ENCODE measurements at places on chromosomes 7 and 10.

GRCh38 chr10:77756319-77757232, 119.0 kb upstream of the KCNMA1 start:
- DNase-seq: peak; percentile 86

DNA sequence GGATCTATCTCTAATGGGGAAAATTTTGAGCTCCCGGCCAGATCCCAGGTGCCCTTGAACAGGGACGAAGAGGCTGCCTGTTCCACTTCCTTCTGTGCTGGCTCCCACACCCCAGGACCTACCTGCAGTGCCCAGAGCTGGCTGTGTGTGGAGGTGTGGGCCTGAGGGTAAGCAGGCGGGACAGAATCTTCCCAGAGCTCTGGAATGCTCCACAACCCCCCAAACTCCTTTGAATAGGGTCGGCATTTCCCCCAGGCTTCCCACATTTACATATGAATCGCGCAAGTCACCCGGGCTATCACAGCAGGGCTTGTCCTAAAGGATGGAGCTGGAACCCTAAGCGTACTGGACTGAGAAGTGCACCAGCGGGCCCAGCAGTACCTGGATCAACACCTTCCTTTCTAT, 95.9 kb downstream of the DNMBP start:
- DNase-seq: no peak

DNA sequence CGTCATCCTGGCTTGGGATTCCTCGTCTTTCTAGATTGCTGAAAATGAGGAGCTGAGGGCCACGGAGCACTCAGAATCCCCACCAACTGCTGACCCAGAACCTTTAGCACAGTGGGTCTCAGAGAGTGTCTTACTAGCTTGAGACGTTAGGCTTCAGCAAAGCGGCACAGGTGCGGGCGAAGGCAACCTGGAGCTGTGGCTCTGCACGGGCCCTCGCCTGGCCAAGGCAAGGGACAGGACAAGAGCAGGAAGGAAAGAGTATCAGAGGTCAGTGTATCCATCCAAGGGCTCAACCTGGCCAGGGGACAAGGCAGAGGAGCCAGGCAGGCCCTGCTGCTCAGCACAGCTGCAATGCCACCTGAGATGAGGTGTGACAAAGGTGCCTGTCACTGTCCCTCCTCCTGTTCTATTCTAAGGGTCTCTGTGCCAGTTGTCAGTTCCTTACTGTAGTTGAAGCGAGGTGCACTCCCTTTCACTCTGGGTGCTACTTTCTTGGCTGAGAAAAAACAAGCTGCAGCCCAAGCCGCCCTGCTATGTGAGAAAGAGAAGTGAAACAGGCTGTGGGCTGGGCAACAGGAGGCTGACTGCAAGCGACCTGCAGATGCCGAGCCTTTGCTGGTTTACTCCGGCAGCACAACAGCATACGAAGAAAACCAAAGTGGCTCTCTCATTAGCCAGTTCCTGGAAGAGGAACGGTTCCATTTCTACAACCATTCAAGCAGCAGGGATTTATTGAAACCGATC, 33.3 kb upstream of the KDM7A start:
- DNase-seq: no peak

- peak; percentile 29 for DNase-seq
These were observed 17.8 kb upstream of the ZKSCAN1 start for GRCh38 chr7:99997545-99998137.

DNA sequence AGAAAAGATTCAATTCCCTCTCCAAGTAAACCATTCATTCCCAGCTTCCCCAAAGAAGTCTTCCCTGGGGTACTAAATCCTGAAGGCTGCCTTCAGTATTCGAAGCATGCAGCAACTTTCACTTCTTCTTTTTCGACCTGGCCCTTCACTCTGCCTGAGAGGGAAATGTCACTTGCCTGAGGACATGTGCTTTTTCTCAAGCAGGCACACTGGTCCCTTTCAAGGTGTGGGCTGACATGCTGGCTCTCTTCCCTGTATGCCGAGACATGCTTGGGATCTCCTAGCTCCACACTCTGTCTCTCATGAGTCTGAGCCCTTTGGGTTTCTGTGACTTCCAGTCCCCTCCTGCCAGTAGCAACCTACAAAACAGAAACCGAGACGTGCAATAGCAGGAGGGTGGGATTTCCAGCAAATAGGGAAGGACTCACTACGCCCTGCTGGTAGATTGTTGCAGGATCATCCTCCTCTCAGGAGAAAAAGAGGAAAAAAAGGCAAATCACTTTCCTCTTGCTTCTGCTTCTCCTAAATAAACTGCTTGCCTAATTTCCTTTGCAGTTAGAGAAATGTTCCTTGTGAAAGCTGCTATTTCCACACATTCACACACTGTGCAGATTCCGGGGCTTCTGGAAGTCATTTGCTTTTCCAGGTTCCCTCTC, 33.5 kb downstream of the FIGNL1 start:
- DNase-seq: no peak

DNA sequence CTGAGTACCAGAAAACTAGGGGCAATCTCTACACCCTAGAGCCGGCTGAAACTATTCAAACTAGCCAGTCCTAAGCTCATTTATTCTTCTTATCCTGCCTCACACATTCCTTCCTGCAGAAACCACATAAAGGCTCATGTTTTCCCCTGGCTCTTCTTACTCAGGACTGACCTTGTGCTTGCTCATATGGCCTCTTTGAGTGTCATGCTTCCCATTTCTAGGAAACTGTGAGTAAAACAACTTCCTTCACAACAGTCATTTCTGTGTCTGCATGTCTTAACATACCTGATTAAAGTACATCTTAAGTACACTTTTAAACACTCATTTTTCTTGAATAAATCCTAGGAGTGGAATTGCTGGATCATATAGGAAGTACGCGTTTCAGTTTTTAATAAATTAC, 52.3 kb upstream of the KIAA1217 start:
- DNase-seq: no peak

GRCh38 chr10:14124941-14125340, 205.8 kb downstream of the FRMD4A start:
- peak; percentile 15 for DNase-seq

DNA sequence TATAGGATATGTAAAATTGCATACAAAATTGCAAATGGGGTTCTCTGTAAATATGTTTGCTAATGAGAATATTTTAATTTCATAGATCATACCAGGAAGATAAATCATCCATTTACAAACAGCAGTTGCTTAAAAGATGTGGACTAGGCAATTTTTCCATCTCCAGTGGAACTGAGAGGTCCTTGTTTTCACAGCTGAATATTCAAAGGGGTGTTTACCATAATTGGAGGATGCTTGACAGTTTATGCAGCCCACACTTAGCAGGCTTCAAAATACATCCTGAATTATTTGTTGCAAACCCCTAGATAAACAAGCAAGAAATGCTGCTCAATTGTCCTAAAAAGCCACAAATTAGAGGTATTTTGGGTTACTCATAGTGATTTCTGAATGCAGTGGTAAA, 69.9 kb downstream of the ADARB2 start:
- no peak for DNase-seq

GRCh38 chr7:132251327-132251659, 325.0 kb downstream of the PLXNA4 start:
- DNase-seq: no peak

DNA sequence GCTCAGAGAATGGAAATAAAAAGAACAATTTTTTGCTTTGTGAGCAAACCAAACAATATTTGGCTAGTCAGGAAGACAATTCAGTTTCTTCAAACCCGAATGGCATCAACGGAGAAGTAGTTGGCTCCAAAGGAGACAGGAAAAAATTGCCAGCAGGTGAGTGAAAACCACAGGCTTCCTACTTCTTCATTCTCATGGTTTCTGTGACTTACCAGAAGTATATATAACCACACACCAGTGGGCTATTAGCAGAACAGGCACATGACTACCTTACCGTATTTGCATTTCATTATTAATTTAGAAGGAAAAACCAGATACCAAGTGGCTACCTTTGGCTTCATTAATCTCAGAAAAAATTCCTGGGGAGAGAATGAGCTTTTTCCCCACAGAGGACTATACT, 8.8 kb downstream of the TDRD1 start:
- DNase-seq: no peak

- peak; percentile 28 for DNase-seq
These were observed 68.9 kb downstream of the EBLN1 start for GRCh38 chr10:22148961-22149360.

DNA sequence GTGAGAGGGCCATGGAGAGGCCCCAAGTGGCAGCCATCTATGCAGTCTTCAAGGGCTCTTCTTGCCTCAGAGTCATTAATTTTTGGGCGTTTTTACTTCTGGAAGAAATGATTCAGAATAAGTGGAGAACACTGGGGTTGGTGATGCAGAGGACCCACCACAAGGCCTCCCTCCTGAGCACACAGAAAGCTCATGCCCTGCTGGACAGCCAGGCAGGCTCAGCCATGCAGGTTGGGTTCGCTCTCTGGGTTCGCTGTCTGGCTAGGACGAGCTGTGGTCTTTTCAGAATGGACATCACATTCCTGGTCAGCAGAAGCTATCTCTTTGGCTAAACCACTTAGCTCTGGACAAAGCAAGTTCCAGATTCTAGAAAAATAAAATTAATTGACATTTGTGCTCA, 480.8 kb downstream of the RPS24 start:
- no peak for DNase-seq

GRCh38 chr10:48817141-48817540, 122.5 kb downstream of the LRRC18 start:
- no peak for DNase-seq

DNA sequence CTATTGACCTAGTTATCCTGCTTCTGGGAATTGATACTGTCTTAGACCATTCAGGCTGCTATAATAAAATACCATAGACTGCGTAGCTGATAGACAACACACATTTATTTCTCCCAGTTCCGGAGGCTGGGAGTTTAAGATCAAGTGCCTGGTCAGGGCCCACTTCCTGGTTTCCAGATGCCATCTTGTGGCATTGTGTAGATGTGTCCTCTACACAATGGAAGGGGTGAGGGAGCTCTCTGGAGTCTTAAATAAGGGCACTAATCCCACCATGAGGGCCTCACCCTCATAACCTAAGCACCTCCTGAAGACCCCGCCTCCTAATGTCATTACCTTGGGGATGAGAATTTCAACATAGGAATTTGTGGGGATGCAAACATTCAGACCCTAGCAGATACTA, 62.4 kb downstream of the SLC35B4 start:
- DNase-seq: no peak

DNA sequence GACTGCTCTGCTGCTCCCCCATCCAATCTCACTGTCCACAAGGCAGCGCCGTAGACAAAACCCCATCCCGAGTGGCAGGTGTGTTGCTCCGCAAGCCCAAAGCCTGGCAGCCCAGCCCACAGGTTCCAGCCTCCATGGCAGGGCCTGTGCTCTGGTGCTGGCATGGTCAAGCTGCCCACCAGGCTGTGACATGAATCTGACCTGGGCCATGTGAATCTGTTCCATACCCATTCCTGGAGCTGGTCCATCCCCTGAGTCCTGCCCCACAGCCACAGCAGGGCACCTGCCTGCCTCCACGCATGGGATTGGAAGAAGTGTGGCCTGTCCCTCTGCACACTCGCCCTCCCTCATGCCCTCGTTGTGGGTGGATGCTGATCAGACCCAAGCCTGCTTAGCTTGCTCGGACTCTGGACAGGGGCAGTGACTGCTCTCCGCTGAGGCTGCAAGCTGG, 128.8 kb downstream of the PTPN20 start:
- DNase-seq: no peak

DNA sequence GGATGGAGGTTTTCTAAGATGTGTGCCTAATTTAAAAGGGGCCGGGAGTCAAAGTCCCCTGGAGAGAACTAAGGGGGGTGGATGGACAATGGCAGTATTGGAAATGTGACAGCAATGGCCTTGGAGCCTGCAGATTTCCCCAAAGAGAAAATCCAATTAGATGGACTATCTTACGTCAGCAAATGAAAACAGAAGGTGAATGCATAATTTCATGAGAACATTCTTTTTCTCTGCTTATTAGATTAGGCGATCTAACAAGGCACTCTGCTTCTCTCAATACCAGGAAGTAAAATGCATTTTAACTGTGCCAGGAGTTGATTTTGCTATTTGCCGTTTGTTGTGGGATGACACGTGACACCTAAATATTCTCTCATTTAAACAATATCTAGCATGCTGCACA, 226.6 kb downstream of the ADAM12 start:
- no peak for DNase-seq

- DNase-seq: no peak
These were observed 15.0 kb downstream of the CAV1 start for GRCh38 chr7:116539879-116540278.

DNA sequence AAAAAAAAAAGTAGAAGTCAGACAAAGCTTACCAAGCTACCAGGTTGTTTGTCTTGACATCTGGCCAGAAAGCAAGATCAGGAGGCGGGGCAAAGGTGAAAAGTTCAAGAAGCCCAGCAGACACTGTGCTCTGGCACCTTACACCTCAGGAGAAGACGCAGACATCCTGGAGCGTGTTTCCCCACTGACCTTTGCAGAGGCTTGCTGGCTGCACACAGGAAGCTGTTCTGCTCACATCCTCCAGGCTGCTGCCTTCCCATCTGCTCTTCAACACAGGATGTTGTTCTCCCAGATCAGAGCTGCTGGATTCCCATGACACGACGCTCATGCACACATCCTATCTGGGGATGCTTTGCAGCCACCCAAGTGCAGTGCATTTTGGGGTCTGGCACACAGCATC, 174.4 kb upstream of the KIAA1217 start:
- no peak for DNase-seq

DNA sequence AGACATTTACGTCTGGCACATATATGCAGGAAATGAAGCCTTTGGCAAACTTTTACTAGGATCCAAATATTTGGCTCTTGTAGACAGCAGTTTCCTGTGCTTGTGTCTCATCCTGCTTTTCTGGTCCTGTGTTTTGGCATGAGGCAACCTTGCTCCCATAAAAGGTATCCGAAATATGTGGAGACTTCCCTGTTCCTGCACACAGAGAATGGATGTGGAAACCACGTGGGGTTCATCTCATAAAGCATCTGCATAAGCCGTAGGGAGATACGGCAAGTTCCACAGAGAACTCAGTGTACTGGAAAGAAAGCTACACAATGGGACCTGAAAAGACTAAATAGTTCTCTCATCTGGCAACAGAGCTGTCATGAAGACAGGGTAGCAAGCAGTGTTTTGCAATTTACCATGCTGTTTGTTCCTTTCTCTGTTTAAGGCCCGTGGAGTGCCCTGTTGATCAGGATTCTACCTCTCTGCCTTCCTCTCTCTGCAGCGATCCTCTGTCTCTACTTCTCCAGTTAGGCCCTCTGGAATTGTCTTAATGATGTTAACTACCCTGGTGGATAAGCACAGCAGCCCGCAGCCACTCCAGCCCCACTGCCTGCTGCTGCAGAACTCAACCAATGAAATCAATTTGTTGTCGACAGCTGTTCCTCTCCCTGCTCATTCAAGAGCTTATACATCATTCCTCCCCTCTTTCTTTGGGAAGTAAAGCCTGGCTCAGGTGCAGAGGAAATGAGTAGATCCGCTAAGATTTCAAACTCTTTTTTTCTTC, 293.6 kb downstream of the CSTF2T start:
- DNase-seq: peak; percentile 66

- DNase-seq: no peak
These were observed 27.0 kb upstream of the PPIF start for GRCh38 chr10:79320316-79320715.

DNA sequence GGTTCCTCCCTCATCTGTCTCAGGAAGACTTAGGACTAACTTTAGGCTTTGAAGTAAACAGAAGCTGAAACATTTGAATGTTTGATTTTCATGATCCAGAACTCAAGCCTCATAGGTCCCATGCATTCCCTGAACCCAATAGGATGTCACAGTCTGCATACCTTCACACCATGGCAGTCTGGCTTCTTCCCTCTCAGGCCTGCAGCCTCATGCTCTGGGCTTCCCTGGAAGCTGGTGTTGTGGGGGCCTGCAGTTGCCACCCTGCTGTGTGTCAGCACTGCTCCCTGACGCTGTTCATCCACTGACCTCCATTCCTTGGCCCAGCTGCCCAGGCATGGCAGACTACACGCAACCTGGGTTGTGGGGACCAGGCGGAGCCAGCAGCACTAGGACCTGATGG, 267.5 kb upstream of the KAT6B start:
- DNase-seq: no peak
